ENCODE measurements at places on chromosomes 7 and 10.

- DNase-seq: no peak
Observed at GRCh38 chr7:118151671-118152070, 32.3 kb upstream of the LSM8 start.

DNA sequence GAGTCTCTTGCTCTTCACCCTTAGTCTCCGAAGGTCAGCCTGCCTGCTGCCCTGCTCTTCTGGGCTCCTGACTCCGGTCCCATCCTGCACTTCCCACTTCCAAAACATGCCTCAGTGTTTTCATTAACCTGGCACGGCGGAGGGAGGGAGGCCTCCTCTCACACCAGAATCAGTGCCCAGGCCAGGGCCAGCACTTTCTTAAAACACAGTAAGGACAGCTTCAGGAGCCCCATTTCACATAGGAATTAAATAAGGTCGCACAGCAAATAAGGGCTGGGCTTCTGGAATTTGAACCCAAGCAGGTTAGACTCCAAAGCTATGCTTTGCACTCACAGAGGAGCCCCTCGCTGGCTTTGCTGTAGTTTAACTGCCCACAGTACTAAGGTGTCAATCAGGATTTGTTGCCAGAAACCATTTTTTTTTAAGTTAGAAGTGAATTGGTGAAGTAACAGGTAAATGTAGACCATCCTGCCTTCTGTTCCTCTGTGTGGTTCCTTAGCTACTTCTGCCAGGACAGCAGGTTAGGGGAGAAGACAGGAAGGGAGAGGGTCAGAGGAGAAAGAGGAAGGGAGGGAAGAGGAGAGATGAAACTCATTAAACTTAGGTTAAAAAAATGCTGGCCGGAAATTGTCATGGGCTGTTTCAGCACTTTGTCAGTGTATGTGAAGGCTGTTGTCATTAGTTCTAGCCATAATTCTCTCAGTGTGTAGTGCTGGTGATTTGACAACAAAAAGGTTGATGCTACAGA lies 1.1 kb downstream of the RASSF4 start:
- DNase-seq: no peak

GRCh38 chr10:61897671-61898434 lies 3.6 kb upstream of the ARID5B start:
- DNase-seq: no peak

GRCh38 chr10:896982-897381 lies 34.5 kb downstream of the LARP4B start:
- no peak for DNase-seq

- DNase-seq: no peak
Observed at GRCh38 chr10:110845756-110846620, 25.7 kb upstream of the PDCD4 start.

DNA sequence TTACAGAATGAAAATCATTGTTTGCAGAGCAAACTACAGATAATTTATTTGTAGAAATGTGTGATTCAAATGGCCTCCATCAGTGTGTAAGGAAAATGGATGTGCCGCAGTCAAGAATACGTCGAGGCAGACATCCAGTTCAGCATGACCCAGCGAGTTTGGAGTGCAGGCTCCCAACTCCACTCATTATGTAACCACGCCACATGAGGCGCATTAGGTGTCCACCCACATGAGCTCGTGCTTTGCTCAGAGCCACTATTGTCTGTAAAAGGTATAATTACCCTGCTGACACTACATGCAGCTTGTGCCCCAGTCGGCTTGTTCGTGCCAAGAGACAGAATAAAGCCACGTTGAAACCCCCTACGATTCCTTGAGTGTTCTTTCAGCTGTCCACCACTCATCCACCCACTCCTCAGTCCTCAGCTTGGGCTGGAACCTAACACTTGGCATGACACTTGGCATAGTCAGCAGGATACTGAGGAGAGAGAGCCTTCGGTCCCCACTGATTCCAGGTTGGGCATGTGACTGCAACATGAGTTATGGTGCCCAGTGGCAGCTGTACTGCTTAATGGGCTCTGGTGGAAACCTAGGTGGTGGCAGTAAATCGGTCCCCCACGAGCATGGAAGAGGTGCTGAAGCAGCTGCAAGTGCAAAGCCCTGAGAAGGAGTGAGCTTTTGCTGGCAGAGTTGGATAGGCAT lies 102.7 kb downstream of the BICC1 start:
- no peak for DNase-seq

DNA sequence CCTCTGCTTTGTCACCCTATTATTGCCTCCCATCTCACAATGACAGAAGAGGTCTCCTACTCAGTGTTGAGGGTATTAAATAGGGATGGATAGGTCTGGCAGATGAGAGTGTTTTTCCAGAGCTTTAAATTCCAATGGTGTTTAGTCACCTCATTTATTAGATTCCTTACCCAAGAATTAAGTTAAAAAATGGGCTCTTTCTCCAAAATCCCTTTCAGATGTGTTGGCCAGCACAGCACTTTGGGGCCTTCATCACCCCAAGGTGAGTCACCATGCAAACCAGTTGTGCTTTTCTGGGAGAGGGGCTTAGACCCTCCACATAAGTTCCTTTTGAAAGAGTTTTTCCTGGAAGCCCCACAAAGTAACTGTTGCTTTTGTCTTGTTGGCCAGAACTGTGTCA lies 78.4 kb downstream of the CYP26A1 start:
- no peak for DNase-seq

- DNase-seq: no peak
Observed at GRCh38 chr10:114684822-114685209, 26.7 kb upstream of the ABLIM1 start.

All from stimulated activated CD4-positive, alpha-beta T cell treated with anti-CD3 and anti-CD28 coated beads, Interleukin-1b, Interleukin-23, amount 100 ng/mL, for 1 hour (primary cell).